ENCODE measurements at places on chromosomes 7 and 10. TPM values are rescaled to one million over a fixed set of nuclear protein-coding genes. Genes with fewer than 3 reads are reported as not detected.
A peak's percentile ranks its signal among the peaks of the same experiment; 100 is the strongest.

GRCh38 chr10:75099952-75100763 is 11.3 kb upstream of the SAMD8 start:
- H3K4me3 ChIP-seq, result no peak overlapping the region
- ATAC-seq, result peak; percentile 93
- H3K27ac ChIP-seq, result peak overlapping the region; percentile 36

GRCh38 chr7:94449151-94449725 is 54.5 kb downstream of the COL1A2 start:
- no peak overlapping the region for H3K4me3 ChIP-seq
- peaks cover 13% of the 10 kb centered on the region for H3K27me3 ChIP-seq
- no peaks in the 10 kb centered on the region for H3K36me3 ChIP-seq
- no peak overlapping the region for H3K27ac ChIP-seq
- no peak for ATAC-seq

Gene PANK1
- total RNA-seq, result 4.2 TPM

Gene ACTL6B
- total RNA-seq, result not detected

Gene C1QL3
- total RNA-seq, result 0.13 TPM

DNA sequence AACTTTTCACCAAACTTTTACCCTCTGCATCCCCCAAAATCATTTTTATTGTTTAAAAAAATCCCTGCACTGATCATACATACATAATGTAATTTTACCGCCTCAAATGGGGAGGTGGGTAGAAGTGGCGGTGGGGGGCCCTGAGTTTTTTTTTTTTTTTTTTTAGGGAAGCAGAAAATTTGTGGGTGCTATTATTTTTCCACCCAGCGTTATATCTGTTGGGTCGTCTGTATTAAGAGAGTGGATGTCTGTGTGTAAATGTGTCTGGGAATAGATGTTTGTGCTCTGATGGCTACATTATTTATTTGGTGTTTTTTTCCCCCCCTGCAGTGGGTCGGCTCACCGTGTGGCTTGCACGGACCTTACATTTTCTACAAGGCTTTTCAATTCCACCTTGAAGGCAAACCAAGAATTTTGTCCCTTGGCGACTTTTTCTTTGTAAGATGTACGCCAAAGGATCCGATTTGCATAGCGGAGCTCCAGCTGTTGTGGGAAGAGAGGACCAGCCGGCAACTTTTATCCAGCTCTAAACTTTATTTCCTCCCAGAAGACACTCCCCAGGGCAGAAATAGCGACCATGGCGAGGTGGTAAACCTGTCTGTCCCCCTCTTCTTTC is 438 bp downstream of the ARID5B start:
- H3K36me3 ChIP-seq, result peaks cover 43% of the 10 kb centered on the region
- H3K27me3 ChIP-seq, result no peaks in the 10 kb centered on the region
- H3K4me3 ChIP-seq, result peak overlapping the region; percentile 90
- peak; percentile 1 for ATAC-seq
- H3K4me1 ChIP-seq, result peaks cover 32% of the 10 kb centered on the region
- H3K27ac ChIP-seq, result peak overlapping the region; percentile 100

Gene C10orf105
- 1.0 TPM for total RNA-seq

DNA sequence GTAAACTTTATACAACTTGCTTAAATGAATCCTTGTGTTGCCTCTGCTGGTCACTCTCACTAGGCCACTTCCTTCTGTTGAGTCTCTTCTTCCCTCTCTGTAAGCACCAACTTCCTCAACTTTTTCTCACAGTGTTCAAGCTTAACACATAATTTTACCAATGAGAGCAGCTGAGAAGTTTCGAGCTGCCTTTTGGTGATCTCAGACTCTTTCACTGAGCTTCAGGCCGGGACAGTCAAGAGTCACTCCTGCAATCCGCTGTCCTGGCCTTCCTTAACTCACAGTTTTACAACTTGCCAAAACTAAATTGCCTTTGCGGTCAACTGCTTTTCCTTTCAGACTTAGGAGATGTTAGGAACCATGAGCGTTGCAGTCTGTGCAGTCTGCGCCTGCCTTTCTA is 47.4 kb downstream of the PRPF18 start:
- H3K4me1 ChIP-seq, result no peaks in the 10 kb centered on the region
- H3K4me3 ChIP-seq, result no peak overlapping the region

Gene ACTR3C
- 11.1 TPM for total RNA-seq

- no peak for ATAC-seq
- peaks cover 11% of the 10 kb centered on the region for H3K4me1 ChIP-seq
- peak overlapping the region; percentile 20 for H3K4me3 ChIP-seq
- no peaks in the 10 kb centered on the region for H3K27me3 ChIP-seq
- H3K27ac ChIP-seq, result peak overlapping the region; percentile 62
Measured at GRCh38 chr10:124042656-124043309, 50.6 kb downstream of the CHST15 start.

Gene INPP5A
- total RNA-seq, result 5.6 TPM
